A549 treated with DMSO at 1 μM for 4 hours (cell line): ENCODE measurements at places on chromosomes 1 and 21. TPM values are rescaled to one million over a fixed set of nuclear protein-coding genes. Genes with fewer than 3 reads are reported as not detected.

The CFAP107 gene
- total RNA-seq = not detected in 5 replicates

The S100A3 gene
- total RNA-seq = 79.7 to 94.4 TPM (median 93.6 TPM) in 5 replicates

The SPOCD1 gene
- total RNA-seq = 4.6 to 8.0 TPM (median 5.0 TPM) in 5 replicates

The THEM5 gene
- not detected in 5 replicates for total RNA-seq

The RAB29 gene
- 12.5 to 13.6 TPM (median 13.0 TPM) in 5 replicates for total RNA-seq

The COL11A1 gene
- 1.9 to 4.7 TPM (median 2.7 TPM) in 5 replicates for total RNA-seq

The RSPH1 gene
- 0.45 to 0.94 TPM (median 0.67 TPM) in 5 replicates for total RNA-seq
